ENCODE measurements at places on chromosomes 16 and 17. TPM values are rescaled to one million over a fixed set of nuclear protein-coding genes. Genes with fewer than 3 reads are reported as not detected.

GRCh38 chr17:78466786-78467715, 88.6 kb downstream of the PGS1 start:
- no peak for DNase-seq

GRCh38 chr17:19445105-19445504, 34.1 kb downstream of the RNF112 start:
- no peak for DNase-seq

DNA sequence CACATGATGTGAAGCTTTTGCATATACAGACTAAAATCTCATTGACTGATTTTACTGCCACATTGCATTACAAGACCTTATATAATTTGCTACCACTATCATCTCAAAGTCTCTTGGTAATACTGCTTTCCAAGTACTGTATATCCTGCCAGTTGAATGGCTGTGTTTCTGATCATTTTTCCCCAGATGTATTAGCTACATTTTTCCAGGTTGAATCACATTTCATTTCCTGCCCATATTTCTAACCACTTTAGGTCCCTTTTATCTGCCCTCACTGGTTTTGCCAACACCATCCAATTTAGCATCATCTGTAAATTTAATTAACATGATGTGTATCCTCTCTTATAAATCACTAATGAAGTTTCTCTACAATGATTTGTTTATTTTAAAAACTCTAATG, 365.7 kb upstream of the PMFBP1 start:
- DNase-seq, result no peak

DNA sequence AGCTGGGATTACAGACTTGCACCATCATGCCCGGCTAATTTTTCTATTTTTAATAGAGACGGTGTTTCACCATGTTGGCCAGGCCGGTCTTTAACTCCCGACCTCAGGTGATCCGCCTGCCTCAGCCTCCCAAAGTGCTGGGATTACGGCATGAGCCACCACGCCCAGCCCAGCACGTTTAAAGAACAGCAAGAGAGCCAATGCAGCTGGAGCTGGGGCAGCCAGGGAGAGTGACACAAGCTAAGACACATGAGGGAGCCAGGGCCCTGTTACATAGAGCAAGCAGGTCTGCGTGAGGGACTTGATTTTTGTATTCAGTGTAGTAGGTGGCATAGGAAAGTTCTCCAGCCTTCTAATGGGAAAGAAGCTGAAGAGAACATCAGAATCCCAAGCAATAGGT, 21.7 kb upstream of the GOSR2 start:
- no peak for DNase-seq

DNA sequence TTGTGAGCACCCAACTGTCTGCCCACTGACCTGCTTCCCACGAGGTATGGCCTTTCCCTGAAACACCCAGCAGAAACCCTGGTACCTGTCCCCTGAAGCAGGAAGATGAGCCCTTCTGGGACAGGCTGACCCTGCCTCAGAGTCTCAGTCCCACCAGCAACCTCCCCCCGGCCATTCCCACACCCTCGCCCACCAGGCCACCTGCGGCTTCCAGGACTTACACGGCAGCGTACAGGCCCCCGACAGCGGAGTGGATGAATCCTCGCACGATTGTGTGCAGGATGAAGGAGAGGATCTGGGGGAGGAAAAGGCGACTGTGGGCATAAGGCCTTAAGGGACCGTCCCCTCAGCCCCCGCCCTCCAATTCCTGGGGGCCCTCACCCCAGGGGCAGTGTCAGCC, 15.4 kb upstream of the PITPNA start:
- DNase-seq, result no peak

Gene PRCD
- polyA plus RNA-seq, result 1.9 TPM

Measured in AG04450 (cell line).